ENCODE measurements at places on chromosomes 4 and X.

DNA sequence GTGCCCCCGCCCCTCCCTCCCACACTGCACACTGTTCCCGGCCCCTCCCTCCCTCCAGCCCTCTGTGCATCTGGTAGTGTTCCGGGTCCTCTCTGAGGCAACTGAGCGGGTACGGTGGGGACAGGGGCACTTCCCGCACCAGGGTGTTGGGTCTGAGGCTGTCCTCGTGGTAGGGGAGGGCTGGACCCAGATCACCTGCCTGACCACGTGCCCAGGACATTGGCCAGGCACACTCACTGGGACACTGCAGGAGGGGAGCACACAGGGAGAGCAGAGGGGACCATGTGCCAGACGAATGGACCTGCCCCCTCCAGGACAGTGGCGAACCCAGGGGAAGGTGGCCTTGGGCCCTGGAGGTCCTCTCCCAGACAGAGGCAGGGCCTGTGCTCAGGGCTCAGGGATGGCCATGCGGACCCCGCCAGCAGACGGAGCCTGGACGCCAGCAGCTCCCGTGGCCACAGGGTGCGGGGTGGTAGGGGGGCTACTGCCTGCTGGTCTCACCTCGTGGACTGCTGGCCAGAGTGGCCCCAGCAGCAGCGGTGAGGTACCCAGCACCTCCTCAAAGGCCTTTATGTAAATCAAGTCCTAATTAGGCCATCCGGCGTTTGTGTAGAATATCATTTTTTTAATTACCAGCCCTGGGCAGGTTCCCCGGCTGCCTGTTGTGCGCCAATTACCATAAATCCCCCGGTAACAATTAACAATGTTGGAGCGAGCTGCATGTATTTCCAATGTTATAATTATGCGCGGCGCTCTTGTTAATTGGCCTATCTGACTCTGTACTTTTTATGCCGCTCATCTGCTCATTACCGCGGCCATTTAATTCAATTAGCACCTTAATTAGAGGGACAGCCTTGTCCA lies 106.9 kb downstream of the FAM53A start:
- no peak for DNase-seq

DNA sequence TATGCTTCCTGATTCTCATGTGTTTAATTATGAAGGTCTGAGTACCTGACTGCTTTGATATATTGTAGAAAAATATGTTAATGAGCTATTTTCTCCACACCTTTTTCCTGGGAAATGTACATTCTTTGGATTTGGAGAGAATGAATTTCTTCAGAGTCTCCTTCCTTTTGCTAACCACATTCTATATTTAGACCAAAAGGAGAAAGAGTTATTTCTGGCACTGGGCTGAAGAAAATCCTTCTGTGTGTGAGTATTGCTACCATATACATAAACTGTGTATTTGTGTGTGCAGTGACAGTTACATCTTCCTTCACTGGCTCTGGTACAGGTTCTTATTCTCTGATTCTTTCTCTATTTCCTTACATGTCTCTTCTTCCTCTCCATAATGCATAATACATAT lies 44.5 kb upstream of the PGRMC2 start:
- no peak for DNase-seq

GRCh38 chr4:143514901-143515300 lies 1.4 kb downstream of the SMARCA5 start:
- no peak for DNase-seq

DNA sequence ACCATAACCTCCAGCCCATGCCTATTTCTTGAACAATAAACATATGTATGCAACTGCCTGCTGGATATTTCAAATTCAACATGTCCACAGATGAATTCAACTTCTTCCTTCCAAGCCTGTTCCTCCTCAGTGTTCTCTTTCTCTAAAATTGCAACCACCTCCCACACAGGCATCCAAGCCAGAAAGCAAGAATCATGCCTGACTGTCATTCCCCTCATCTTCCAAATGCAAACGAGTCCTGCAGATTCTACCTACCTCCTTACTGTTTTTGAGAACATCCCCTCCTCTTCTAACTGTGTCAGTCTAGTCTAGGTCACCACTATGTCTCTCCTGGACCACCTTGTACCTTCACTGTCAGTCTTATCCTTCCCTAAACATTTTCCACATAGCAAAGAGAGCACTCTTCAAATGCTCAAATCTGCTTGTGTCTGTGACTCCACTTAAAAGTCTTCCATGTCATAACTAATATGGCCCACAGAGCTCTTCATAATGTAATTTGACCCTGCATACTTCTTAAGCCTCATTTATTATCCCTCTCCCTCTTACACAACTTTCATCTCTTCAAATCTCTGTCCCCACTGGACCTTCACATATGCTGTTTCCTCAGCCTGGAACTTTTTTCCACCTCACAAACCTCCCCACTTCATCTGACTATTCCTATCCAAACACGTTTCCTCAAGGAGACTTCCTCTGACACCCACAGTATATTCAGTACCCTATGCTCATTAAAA lies 25.7 kb downstream of the MAPK10 start:
- no peak for DNase-seq

DNA sequence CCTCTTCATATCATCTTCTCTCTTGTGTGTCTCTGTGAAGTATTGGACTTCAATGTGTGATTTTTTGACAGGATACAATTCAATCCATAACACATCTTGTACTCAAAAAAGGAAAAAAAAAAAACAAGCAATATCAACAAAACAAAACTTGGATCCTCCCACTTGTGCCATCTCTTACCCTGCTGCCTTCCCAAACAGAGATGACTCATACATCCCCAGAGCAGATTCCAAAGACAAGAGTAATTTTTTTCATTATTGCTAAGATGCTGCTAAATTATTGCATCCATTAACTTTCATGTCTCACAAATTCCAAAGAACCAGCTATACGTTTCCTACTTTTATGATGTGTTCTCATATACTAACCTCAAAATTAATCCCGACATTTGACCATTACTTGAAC lies 479.2 kb downstream of the GBA3 start:
- no peak for DNase-seq

- DNase-seq: no peak
These were observed 3.2 kb downstream of the SLC9A7 start for GRCh38 chrX:46755671-46756070.

DNA sequence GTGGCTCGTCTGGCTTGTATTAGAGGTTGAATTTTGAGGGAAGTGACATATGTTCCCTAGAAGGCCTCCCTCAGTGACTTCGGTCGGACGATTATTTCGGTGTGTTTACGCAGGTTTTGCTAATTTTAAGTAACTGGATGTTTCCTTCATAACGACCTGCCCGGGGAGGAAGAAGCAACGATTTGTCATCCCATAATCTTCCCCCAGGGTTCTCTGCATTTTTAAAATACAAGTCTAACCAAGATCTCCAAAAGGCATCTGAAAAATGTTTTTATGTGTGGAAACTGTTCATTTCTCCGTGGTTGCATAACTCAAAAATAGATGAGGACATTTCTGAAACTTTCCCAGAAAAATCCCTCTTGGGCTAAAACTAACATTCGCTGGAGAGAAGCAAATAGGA lies 195.4 kb downstream of the SHOX start:
- no peak for DNase-seq

GRCh38 chr4:89316931-89317366 lies 9.3 kb upstream of the GPRIN3 start:
- DNase-seq: no peak

- no peak for DNase-seq
These were observed 97.8 kb downstream of the SHROOM3 start for GRCh38 chr4:76532805-76533204.

DNA sequence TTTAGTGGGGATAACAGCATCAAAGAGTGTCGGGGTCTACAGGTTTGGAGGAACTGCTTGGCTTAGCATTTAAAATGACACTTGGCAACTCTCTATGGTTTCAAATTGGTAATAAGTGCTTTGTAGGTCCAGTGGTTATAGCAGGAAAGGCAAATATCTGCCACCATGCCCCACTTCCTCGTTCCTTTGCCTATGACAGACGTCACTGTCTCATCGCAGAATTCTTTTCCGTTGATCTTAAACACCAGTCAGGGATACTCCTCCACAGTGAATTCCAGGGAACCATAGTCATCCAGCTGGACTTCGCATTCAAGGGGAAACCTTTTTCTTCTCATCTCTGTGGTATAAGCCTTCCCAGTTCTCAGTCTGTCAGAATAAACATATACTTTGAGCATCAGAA lies 319.1 kb downstream of the GPAT3 start:
- no peak for DNase-seq

DNA sequence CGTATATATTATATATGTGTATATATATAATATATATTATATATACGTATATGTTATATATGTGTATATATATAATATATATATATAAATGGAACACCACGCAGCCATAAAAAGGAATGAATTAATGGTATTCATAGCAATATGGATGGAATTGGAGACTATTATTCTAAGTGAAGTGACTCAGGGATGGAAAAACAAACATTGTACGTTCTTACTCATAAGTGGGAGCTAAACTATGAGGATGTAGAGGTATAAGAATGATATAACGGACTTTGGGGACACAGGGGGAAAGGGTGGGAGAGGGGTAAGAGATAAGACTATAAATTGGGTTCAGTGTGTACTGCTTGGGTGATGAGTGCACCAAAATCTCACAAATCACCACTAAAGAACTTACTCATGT lies 1388.9 kb downstream of the C4orf33 start:
- no peak for DNase-seq

- no peak for DNase-seq
These were observed 95.7 kb downstream of the PWWP3B start for GRCh38 chrX:106263817-106264216.

GRCh38 chr4:145812919-145813318 lies 125.7 kb downstream of the ZNF827 start:
- no peak for DNase-seq

GRCh38 chr4:149050840-149051239 lies 608.6 kb upstream of the NR3C2 start:
- no peak for DNase-seq

DNA sequence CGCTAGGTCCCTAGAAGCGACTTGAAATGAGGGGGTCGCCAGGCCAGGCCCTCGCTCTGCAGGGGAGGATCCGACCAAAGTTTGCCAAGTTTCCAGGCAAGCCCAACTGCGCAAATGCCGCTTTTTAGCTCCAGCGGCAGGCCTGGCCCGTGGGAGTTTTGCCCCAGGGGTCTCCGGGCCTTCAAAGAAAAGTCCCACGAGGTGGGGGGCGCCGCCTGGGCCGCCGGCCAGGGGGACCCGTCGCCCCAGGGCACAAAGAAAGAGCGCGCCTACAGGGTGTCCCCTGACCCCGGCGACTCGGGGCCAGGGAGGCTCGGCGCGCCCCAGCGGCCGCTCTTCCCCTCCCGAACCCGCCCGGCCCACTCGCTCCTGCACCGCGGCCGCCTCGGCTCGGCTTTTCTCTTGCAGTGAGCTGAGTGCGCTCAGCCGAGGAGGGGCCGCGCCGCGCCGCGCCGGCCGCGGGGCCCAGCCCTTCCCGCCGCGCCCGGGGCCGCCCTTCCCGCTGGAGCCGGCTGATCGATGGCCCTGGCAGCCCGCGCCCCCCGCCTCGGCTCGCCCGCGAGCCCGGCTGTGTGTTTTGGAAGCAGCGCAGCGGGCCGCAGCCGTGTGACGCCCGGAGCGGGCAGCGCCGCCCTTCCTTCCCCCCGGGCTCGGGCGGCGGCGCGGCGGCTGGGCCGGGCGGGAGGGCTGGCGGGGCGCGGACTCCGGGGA lies 754 bp upstream of the KLF3 start:
- DNase-seq: no peak

DNA sequence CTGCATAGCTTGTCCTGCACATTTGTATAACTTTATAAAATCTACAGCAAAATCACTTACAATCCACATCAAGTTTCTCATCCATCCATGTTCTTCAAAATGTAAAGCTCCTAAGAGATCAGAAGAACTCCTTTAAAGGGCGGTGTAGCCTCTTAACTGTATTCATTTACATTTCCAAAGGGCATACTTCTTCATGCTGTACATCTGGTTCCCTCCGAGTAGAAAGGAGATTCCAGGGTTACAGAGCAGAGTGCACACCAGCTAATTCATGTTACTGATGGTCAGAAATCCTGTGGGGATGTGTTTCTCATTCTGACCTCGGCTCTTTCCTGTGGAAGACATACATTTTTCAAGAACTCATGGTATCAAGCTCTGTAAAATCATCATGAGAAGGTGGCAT lies 231.8 kb downstream of the ARAP2 start:
- DNase-seq: no peak

DNA sequence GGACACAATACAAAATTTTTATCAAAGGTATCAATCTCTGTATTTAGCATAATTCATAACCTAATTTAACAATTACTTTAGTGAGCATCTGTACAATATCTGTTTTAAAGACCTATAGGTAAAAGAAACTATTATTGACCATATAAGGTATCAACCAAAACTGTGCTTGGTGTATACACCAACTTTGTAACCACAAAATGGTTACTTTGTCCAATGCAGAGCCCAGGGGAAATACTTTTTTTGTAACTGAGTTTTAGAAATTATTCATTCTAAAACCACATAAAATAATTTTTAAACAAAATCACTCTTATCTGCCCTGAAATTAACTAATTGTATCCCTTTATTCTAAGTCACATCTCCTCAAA lies 5.0 kb downstream of the CXXC4 start:
- DNase-seq: no peak

Measured in BE2C (cell line).